Nephron progenitor cell (in vitro differentiated cells): ENCODE measurements at places on chromosomes 7 and 10.

DNA sequence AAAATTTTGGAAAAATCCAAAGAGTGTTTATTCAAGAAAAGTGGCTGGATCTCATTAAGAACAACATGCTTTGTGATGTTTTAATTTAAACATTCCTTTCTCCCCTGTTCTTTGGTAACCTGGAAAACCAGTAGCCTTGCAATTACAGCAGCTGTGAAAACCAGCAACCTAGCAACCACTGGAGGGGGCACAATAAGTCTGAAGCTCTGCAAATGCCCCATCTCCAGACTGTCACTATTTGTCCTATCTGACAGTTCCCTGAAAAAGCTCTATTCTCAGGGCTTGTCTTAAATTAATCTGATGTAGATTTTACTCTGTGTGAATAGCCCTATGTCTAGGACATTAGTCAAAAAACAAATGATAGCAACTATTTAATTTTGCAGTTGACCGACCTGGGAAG, 137.6 kb upstream of the THSD7A start:
- H3K4me3 ChIP-seq = no peak overlapping the region
- no peaks in the 10 kb centered on the region for H3K27me3 ChIP-seq

DNA sequence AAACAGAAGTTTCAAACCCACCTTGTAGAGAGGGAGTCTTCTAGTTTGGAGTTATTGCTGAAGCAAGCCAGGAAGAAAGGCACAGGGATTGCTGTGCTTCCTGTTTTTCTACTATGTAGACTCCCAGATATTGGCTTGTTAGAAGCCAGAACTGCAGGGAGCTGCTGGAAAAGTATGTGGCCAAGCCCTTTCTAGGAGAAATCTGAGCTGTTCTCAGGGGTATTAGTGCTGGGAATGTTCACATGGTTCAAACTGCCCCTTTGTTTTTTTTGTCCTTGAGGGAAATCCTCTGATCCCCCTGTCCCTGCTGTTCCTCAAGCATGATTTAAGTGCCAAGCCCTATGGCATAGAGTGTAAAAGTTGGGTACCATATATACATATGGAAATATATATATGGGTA, 184.0 kb downstream of the CCDC7 start:
- no peaks in the 10 kb centered on the region for H3K27me3 ChIP-seq
- H3K4me1 ChIP-seq = peaks cover 7% of the 10 kb centered on the region

- DNase-seq = no peak
- no peaks in the 10 kb centered on the region for H3K27me3 ChIP-seq
- no peak overlapping the region for H3K27ac ChIP-seq
- H3K36me3 ChIP-seq = peaks cover 37% of the 10 kb centered on the region
Observed at GRCh38 chr10:926075-926698, 5.3 kb downstream of the LARP4B start.

DNA sequence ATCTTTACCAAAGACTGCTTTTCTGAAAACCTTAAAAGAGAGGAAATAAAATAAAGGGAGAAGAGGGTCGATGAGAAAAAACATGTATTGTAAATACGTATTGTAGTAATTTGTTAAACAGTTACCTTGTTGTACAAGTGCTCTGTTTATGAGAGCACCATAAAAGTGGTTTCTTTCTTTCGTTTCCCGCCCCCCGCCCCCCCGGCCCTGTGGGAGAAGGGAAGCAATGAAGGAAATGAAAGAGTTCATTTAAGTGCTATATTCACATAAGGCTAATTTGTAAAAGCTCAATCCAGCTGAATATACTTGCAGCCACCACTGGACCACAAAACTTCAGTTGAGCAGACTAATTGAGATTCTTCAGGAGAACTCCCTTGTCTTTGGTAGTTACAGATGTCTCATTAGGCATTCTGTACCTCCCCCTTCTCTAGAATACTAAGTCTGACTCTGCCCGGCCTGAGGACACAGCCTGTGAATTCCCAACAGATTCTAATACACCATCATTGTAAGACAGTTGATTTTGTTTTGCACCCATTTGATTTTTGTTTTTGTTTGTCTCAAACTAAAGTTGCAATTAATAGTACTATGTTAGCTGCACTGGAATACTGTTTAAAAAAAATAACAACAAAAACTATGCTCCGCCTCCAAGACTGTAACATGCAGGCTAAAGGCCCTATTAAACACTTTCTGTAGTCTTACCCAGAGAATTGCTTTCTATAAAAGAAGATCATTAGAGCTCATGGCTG, 124.9 kb downstream of the ARHGAP12 start:
- no peaks in the 10 kb centered on the region for H3K27me3 ChIP-seq
- H3K36me3 ChIP-seq = peaks cover 28% of the 10 kb centered on the region
- H3K4me1 ChIP-seq = peaks cover 6% of the 10 kb centered on the region
- DNase-seq = no peak
- no peak overlapping the region for H3K4me3 ChIP-seq

- H3K36me3 ChIP-seq = no peaks in the 10 kb centered on the region
- no peak overlapping the region for H3K4me3 ChIP-seq
- peak; percentile 75 for DNase-seq
- peaks cover 6% of the 10 kb centered on the region for H3K27me3 ChIP-seq
- peaks cover 5% of the 10 kb centered on the region for H3K4me1 ChIP-seq
- no peak overlapping the region for H3K27ac ChIP-seq
Observed at GRCh38 chr7:34823650-34824258, 165.7 kb downstream of the NPSR1 start.

- H3K36me3 ChIP-seq = peaks cover 6% of the 10 kb centered on the region
- no peak overlapping the region for H3K4me3 ChIP-seq
- peaks cover 17% of the 10 kb centered on the region for H3K27me3 ChIP-seq
Observed at GRCh38 chr10:129809431-129809830, 154.6 kb downstream of the EBF3 start.

DNA sequence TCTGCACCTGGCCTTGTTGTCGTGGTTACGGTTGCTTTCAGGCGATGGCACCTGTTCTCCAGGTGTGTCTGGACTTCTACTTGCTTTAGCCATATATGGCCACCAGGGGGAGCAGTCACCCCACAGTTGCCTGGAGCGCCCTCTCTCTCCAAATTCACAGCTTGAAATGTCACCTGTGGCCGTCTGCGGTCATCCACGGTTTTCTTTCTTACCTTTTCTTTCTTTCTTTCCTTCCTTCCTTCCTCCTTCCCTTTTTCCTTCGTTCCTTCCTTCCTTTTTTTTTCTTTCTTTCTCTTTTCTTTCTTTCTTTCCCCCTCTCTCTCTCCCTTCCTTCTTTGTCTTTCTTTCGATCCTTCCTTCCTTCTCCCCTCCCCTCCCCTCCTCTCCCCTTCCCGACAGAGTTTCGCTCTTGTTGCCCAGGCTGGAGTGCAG, 150.5 kb upstream of the VKORC1L1 start:
- peaks cover 20% of the 10 kb centered on the region for H3K36me3 ChIP-seq
- H3K4me1 ChIP-seq = no peaks in the 10 kb centered on the region
- H3K27me3 ChIP-seq = no peaks in the 10 kb centered on the region

GRCh38 chr10:76679030-76679429, 958.6 kb downstream of the KCNMA1 start:
- H3K4me1 ChIP-seq = peaks cover 12% of the 10 kb centered on the region
- no peak overlapping the region for H3K27ac ChIP-seq
- H3K36me3 ChIP-seq = no peaks in the 10 kb centered on the region
- no peak for DNase-seq
- no peak overlapping the region for H3K4me3 ChIP-seq

- peaks cover 4% of the 10 kb centered on the region for H3K27me3 ChIP-seq
- no peak for DNase-seq
- no peak overlapping the region for H3K4me3 ChIP-seq
- peaks cover 19% of the 10 kb centered on the region for H3K4me1 ChIP-seq
Observed at GRCh38 chr7:87872346-87872745, 3.8 kb downstream of the SLC25A40 start.

DNA sequence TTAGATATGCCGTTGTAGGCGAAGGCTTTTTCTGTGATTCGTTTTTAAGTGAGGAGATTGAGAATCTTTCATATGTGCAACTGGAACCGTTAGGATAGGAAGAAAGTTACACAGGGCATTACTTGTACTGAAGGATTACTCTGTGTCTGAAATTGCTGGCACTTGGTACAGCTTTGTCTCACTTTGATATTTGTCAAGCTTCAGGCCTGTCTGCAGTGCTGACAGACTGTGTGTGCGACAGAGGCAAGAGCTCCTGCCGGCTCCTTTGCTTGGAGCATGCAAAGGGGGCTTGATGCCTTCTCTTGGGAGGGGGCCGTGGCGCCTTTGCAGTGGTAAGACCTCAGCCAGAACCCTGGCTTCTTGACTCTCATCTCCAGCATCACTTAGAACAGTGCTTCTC, 45.8 kb downstream of the CCNY start:
- H3K4me1 ChIP-seq = peaks cover 50% of the 10 kb centered on the region
- peak overlapping the region; percentile 22 for H3K27ac ChIP-seq
- no peak for DNase-seq
- no peak overlapping the region for H3K4me3 ChIP-seq
- H3K27me3 ChIP-seq = no peaks in the 10 kb centered on the region

- peaks cover 53% of the 10 kb centered on the region for H3K4me1 ChIP-seq
- H3K4me3 ChIP-seq = peak overlapping the region; percentile 93
- H3K27me3 ChIP-seq = no peaks in the 10 kb centered on the region
- H3K27ac ChIP-seq = peak overlapping the region; percentile 97
Observed at GRCh38 chr7:94907811-94908322, 473 bp downstream of the PPP1R9A start.

DNA sequence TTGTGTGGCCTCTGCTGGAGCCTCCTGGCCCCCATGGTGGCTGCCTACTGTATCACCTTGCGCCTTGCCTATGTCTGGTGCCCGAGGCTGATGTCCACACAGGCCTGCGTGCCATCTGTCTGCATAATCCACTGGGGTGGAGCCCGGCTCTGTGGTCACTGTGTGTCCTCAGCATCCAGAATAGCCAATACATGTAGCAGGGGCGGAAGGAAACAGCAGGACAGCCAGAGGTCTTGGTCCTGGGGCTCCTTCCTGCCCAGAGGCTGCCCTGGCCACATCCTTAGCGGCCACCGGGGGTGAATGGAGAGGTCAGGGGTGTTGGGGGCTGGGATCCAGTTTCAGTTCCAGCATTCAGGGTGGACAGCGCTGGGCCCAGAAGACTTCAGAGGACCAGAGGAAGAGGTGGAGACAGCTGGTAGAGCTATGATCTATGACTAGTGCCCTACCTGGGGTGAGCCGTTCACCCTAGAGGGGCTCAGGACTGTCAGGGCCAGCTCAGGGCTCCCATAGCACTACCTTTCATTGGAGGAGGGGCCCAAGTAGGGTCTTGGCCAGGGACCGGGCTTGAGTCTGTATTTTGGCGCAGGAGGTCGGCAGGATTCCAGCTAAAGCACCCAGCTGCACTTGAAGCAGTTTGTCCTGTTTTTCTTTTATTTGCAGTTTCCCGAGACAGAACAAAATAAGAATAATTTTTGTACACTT, 15.9 kb downstream of the YKT6 start:
- peak overlapping the region; percentile 88 for H3K27ac ChIP-seq
- H3K4me1 ChIP-seq = peaks cover 55% of the 10 kb centered on the region
- no peak overlapping the region for H3K4me3 ChIP-seq
- H3K36me3 ChIP-seq = peaks cover 6% of the 10 kb centered on the region
- no peak for DNase-seq
- no peaks in the 10 kb centered on the region for H3K27me3 ChIP-seq

GRCh38 chr7:28296571-28297483, 115.5 kb upstream of the CREB5 start:
- no peak overlapping the region for H3K4me3 ChIP-seq
- H3K27me3 ChIP-seq = no peaks in the 10 kb centered on the region
- H3K36me3 ChIP-seq = no peaks in the 10 kb centered on the region

GRCh38 chr10:14757394-14757793, 17.3 kb downstream of the FAM107B start:
- no peak overlapping the region for H3K4me3 ChIP-seq
- H3K4me1 ChIP-seq = peaks cover 17% of the 10 kb centered on the region
- H3K27ac ChIP-seq = no peak overlapping the region
- peaks cover 4% of the 10 kb centered on the region for H3K36me3 ChIP-seq
- H3K27me3 ChIP-seq = no peaks in the 10 kb centered on the region

GRCh38 chr10:78991187-78991586, 77.6 kb upstream of the ZMIZ1 start:
- peaks cover 30% of the 10 kb centered on the region for H3K4me1 ChIP-seq
- H3K36me3 ChIP-seq = no peaks in the 10 kb centered on the region
- H3K27me3 ChIP-seq = peaks cover 14% of the 10 kb centered on the region
- no peak overlapping the region for H3K4me3 ChIP-seq
